Fibroblast of pulmonary artery (primary cell): ENCODE measurements at places on chromosomes 4 and X.

- peak; percentile 27 for DNase-seq
These were observed 67.7 kb downstream of the INPP4B start for GRCh38 chr4:142778430-142778829.

DNA sequence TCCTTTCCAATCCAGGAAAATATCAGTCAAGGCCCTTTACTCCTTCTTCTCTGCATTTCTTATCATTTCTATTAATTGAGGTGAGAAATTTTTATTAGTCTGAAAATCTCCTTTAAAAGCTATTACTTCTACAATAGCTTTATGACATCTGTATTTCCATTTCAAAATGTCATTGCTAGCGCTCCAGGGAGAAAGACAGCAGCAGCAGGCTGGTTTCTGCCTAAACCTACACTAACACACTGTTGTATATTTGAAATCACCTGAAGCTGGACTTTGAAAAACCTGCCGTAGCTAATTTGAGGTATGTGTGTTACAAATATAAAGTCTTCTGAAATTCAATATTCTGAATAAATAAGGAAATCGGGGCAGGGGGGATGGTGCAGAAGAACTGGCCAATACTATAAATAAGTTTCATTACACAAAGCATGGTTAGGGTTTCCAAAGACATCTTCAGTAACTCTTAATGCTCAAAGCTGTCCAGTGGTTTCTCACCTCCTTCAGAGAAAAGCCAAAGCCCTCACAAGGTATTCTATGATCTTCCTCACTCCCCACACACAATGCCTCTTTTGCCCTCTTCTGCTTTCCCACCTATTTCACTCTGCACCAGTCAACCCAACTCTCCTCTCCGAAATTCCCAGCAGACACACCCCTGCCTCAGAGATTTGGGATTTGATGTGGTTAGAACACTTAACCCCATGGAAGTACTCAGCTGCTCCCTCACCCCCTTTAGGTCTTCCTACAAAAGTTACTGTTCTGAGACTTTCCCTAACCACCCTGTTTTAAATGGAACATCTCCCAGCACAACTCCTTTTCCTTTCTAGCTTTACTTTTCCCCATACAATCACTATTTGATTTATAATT lies 122.7 kb downstream of the PPP3CA start:
- no peak for DNase-seq

DNA sequence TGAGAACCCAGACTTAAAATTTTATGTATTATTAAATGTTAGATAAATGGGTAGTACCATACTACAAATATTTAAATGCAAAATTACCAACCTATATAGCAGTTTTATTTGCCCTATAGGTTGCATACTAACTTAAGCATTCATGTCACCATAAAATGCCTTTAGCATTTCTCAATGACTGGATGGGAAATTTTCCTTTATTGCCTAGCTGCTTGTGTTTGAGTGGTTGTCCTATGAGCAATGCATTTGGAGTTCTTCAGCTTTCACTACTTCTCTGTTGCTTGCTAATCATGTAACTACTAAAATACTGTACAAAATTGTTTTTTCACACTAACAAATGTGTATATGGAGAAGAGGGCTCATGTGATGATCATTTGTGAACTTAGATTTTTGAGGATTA lies 44.2 kb upstream of the CEP135 start:
- DNase-seq = no peak

- DNase-seq = no peak
These were observed 13.3 kb downstream of the TLR10 start for GRCh38 chr4:38769441-38769840.

GRCh38 chr4:125043486-125043885 lies 271.3 kb upstream of the FAT4 start:
- DNase-seq = no peak

DNA sequence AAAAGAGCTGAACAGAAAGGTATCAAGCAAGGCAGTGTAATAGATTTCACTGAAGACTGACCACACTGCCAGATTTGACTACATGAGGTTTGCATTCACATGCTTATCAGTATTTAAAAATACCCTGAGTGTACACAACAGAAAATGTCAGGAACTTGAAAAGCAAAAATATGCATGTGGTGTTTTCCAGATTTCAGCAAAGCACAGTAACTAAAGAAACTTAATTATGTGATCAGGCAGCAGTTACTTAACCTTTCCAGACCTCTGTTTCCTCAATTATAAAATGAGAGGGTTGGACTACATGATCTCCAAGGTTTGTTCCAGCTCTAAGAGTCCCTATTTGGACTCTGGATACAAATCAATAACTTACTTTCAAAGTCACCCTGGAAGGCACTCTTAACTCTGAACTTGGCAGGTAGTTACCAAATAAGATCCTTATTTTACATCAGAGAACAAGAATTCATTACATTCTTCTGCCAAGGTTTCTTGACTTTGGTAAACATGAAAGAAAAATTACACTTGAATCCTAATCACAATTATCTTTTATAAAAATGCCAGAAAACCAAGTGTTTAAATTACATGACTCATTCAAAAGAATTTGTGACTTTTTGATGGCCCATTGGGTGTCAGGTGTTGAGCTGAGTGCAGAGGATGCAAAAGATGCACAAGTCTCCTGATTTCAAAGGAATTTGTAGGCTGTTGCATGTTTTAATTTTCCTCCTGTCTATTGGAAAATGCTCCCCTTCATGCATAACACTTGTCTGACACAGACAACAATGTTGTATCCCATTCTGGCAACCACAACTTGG lies 241.6 kb downstream of the MGST2 start:
- no peak for DNase-seq

DNA sequence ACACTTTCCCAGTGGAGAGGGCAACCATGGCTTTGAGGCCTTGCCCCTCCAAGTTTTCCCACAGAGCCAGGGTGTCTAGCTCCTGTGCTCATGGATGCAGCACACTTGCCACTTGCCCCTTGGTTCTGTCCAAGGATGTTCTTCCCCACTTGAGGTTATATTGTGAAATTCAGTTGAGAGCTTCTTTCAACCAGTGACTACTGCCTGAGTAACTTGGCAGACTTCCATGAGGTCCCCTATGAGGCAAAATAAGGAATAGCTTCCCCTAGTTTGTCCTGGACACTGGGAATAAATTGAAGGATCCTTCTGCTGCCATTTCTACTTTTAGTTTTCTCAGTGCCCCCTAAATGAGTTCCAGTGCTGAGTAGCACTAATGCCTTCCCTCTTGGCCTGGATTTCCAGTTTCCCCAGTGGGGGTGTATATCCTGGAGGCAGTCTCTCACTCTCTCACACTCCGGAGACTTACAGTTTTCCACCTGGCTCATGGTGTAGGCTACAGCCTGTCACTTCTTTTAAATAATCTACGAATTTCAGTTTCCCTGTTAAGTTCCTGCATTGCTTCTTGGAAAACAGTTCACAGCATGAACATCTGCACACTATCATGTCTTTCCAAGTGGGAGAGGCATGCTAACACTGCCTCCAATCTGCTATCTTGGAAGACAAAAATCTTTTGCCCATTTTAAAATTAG lies 36.4 kb upstream of the ADH4 start:
- peak; percentile 76 for DNase-seq

DNA sequence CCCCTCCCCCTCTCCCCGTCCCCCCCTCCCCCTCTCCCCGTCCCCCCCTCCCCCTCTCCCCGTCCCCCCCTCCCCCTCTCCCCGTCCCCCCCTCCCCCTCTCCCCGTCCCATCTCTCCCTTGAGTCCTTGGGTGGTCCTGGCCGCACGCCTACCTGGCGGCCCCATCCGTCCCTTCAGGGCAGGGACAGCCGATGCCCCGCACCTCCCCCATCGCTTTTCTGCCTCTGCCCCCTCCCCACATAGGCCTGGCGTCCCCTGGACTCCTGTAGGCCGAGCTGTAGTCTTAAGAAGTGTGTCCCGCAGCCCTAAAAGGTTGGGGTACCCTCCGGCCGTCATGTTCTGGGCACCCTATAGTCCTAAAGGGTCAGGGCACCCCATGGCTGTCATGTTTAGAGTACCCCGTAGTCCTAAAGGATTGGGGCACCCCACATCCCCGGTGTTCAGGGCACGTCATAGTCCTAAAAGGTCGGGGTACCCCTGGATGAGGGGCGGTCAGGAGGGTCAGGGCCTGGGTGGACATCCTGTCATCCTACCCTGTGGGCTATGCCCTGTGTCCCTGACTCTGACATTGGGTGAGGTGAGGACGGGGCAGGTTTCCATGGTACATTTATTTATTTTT lies 10.8 kb upstream of the GTPBP6 start:
- no peak for DNase-seq

GRCh38 chrX:17860811-17861488 lies at the start of gene RAI2:
Gene RAI2 (minus strand): TSS chrX:17861298. CDS start chrX:17802010, 59,288 bp downstream.
- DNase-seq = no peak

DNA sequence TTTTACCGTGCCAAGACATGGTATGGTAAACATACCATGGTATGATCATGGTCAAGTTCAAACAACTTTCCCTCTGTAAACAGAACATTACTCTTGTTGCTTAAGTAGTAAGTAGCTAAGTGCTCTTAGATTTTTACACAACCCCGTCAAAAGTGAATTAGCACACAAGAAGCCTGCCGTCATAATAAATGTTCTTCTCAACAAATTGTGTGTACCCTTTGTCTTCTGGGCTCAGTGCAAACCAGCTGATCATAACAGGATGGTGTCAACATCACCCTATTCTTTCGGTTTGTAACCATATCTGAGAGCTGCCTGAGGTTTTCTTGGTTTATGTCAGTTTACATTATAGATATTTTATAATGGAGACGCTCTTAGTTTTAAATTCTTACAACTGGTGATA lies 28.8 kb downstream of the MSL3 start:
- DNase-seq = peak; percentile 12
